ENCODE measurements at places on chromosomes 1 and 21.

GRCh38 chr1:153655333-153655732 is 3.2 kb upstream of the SNAPIN start:
- no peak for DNase-seq

- no peak for DNase-seq
These were observed 54.5 kb downstream of the PCNX2 start for GRCh38 chr1:233240829-233241682.

DNA sequence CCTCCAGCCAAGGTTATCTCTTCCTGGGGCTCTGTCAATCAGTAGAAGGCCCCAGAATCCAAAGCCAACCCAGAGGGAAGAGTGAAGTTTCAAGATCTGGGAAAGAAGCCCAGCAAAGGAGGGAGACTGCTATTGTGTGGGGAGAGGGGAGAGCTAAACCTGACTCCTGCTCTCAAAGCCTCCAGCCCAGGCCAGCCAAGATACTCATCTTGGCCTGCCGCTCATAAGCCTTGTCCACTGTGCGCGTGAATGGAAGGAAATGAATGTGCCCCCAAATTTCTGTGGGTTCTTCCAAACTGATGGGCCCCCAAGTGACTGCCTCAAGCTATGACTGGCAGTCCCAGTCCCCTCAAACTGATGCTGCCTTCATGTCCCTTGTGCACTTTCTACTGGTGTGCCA is 2.0 kb downstream of the PLXNA2 start:
- DNase-seq: no peak

DNA sequence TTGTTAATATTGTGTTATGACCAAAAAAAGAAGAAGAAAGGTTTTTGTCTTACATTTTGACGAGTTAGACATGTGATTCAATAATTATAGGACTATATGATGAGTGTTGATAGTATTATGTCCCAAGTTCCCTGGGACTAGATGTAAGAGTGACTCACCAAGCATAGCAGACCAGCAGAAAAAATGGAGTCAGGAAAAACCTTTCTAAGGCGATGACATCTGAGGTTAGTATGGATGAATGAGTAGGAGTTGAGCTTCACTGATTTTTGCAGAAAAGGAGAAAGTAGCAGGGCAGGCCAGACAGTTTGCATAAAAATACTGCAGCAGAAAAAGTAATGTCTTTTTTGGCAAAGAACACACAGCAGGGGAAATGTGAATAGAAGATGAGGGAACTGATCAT is 1041.3 kb upstream of the ADGRL4 start:
- no peak for DNase-seq

GRCh38 chr1:118863688-118864087 is 124.5 kb downstream of the TBX15 start:
- DNase-seq: no peak

DNA sequence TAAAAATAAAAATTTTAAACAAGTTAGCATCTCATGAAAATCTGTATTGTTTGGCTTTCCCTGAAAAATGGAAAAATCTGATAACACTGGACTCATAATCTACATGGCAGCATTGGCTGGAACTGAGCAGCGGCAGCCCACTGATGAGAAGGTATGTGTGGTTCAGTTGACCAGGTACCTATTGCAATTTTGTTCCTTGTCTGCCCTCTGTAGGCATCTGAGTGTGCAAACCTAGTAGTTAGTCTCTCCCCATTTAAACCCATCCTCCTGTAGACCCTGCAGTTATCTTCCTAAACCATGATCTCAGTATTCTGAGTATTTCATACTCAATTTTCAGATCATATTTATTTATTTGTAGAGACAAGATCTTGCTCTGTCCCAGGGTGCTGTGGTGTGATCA is 59.4 kb upstream of the SERBP1 start:
- DNase-seq: no peak

- no peak for DNase-seq
These were observed 1.6 kb upstream of the PHLDA3 start for GRCh38 chr1:201470581-201470980.

- no peak for DNase-seq
These were observed 21.7 kb upstream of the BTG2 start for GRCh38 chr1:203283597-203283996.

DNA sequence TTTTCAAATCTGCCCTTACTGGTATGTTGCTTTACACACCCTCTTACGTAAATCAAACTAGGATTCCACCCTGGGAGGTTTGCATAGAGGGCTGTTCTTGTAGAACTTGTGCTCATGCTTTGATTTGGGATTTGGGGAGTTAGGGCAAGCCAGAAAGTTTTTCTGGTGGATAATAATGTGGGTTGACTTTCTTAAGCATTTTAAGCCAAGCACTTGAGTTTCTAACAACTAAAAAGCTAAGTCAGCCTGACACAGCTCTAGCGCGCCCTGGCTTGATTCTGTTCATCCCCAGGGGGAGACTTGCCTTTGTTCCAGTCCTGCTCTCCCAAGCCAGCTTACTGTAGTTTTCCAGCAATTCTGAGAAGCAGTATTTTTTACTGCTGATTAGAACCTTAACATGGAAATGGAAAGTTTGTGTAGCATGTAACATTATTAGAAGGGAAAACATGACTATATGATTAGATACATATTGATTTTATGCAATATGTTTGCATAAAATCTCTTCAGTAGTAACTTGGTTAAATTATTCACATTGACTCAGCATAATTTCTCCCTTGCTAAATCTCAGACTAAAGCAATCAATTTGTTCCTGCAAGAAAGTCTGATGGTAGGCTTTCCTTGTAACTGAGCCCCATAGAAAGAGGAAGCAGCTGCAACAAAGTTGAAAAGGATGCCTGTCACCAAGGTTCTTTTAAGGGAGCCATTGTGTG is 11.0 kb upstream of the PGD start:
- no peak for DNase-seq

DNA sequence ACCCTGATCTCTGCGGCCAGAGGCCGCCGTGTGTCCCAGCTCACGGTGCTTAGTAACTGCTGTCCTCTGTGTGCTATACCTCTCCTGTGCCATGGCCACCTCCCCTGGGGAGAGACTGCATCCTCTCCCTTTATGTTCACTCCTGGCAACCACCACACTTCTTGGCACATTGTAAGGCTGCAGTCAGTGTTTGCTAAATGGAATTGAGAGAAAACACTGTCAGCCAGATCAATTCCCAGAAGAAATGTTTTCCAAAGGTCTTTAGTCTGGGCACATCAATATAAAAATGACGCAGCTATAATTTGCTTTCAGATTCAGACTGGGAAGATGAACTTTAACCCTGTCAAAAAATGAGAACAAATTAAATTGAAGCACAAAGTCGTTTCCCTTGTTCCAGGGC is 96.8 kb downstream of the BEND5 start:
- no peak for DNase-seq

DNA sequence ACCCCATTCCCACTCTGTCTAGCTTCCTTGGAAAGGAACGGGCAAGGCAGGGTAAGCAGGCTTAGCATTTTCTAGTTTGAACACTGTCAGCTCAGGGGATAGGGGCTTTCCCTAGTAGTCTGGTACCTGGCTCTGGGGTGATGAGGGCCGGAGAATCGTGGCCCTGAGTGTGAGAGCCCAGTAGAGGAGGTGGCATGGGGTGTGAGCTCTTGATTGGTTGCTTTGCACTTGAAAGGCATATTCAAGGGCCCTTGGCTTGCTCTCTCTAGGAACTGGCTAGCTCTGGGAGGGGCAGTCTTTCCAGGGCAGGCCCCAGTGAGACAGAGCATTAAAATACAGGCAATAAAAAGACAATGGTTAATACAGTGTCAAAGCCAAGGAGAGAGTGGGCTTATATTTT is 10.8 kb upstream of the EXTL1 start:
- DNase-seq: no peak

- no peak for DNase-seq
These were observed 119.2 kb upstream of the BARHL2 start for GRCh38 chr1:90836345-90836679.

GRCh38 chr1:206935491-206936067 is 10.7 kb downstream of the PIGR start:
- DNase-seq: no peak

GRCh38 chr1:109255097-109255651 is 5.8 kb downstream of the CELSR2 start:
- no peak for DNase-seq

DNA sequence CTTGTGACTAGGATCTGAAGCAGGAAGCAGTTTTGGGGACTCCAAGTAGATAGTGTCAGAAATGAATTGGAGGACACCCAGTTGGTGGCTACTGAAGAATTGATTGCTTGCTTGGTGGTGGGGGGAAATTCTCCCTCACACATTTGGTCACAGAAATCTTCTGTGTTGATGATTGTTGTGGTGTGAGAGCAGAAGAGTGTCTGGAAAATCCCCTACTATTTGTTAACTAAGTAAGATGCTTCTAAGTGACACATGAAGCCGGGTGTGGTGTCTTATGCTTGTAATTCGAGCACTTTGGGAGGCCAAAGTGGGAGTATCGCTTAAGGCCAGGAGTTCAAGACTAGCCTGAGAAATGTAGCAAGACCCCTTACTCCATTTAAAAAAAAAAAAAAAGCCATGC is 22.5 kb upstream of the IPP start:
- DNase-seq: no peak

GRCh38 chr1:21773585-21773984 is 9.4 kb downstream of the USP48 start:
- DNase-seq: no peak

DNA sequence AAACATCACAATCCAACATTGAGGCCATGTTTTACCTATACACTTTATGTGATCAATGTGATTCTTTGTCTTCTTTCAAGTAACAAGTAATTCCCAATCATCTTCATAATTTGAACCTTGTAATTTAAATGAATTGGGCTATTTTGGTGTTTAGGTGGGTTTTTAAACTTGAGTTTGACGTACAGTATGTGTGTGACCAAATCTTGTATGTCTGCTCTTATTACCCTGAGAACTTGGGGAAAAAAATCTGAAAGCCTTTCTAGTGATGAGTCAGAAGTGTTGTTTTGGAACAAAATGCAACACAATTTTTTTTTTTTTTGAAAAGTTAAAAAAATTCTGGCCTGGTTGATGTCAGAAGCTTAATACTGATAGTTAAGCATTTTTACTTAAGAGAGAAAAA is 68.5 kb downstream of the HHAT start:
- DNase-seq: no peak

All from stimulated activated CD8-positive, alpha-beta memory T cell treated with anti-CD3 and anti-CD28 coated beads, Interleukin-4, amount 100 ng/mL, for 1 hour (primary cell).